Activated B cell treated with CpG ODN at 0.5 μM for 24 hours (primary cell): ENCODE measurements at places on chromosomes 12 and 14.

DNA sequence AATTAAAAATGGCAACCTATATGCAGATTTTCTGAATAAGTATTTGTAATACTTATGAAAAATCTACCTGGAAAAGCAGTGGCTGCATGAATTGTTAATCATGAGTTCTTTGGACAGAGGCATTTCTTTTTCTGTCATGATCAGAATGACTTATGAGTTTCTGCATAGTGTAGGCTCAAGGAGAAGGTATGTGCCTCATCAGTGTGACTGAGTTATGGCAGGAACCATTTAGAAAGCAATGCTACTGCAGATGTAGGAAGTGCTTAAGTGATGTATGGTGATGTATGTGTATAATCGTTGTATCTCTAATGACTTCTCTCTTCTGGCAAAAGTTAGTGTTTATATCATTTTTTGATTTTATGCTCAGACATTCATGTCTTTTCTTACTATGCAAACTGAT lies 816.4 kb upstream of the FBXO33 start:
- no peak for DNase-seq

GRCh38 chr12:129351481-129351880 lies 498.2 kb downstream of the GLT1D1 start:
- no peak for DNase-seq

DNA sequence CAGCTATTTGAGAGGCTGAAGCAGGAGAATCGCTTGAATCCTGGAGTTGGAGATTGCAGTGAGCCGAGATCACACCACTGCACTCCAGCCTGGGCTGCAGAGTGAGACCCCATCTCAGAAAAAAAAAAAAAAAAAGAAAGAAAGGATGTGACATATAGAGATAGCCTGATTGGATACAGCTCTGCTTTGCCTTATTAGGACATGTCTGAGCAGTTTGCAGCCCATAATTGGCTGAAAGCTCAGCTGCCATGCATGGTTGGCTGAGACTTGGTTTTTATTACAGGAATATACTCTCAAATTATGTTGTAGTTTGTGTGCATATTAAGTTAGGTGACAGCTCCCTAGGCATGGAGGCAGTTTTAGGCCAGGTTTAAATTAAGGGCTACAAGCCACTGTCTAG lies 6.3 kb downstream of the TIGAR start:
- DNase-seq: no peak

GRCh38 chr12:76866726-76867125 lies 12.1 kb downstream of the CSRP2 start:
- DNase-seq: no peak

DNA sequence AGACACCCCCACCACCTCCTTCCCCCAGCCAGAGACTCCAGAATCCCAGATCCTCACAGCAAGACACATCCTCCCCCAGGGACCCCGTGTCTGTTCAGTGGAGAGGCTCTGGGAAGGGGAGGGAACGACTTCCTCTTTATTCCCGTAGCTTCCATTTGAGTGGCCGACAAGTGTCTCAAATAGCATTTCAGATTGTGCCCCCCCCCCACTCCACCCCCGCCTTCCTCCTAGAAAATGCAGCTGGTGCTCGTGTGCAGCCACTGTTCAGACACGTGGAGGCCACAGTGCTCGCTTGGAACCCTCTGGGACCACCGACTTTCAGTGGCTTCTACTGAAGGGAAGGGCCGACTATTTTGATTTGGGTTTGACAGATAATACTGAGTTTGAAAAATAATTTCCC lies 14.3 kb downstream of the PPP2R5C start:
- no peak for DNase-seq
